ENCODE measurements at places on chromosomes 11 and 22. TPM values are rescaled to one million over a fixed set of nuclear protein-coding genes. Genes with fewer than 3 reads are reported as not detected.

DNA sequence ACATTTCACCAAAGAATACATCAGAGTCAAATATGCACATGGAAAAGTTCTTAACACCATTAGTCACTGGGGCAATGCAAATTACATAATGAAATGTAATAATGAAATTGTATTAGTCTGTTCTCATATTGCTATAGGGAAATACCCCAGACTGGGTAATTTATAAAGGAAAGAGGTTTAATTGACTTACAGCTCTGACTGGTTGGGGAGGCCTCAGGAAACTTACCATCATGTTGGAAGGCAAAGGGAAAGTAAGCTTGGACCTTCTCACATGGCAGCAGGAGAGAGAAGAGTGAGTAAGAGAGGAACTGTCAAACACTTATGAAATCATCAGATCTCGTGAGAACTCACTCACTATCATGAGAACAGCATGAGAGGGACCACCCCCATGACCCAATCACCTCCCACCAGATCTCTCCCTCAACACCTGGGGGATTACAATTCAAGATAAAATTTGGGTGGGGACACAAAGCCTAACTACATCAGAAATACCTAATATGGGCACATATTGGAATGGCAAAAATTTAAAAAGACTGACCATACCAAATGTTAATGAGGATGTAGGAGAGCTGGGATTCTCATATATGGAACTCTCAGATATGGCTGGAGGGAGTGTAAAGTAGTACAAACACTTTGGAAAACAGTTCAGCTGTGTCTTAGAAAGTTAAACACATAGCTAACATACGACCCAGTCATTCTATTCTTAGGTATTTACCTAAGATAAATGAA is 65.1 kb upstream of the CD44 start:
- DNase-seq: no peak

Gene P2RX6
- total RNA-seq: not detected

Gene MUC6
- total RNA-seq: not detected

Gene SCT
- not detected for total RNA-seq

DNA sequence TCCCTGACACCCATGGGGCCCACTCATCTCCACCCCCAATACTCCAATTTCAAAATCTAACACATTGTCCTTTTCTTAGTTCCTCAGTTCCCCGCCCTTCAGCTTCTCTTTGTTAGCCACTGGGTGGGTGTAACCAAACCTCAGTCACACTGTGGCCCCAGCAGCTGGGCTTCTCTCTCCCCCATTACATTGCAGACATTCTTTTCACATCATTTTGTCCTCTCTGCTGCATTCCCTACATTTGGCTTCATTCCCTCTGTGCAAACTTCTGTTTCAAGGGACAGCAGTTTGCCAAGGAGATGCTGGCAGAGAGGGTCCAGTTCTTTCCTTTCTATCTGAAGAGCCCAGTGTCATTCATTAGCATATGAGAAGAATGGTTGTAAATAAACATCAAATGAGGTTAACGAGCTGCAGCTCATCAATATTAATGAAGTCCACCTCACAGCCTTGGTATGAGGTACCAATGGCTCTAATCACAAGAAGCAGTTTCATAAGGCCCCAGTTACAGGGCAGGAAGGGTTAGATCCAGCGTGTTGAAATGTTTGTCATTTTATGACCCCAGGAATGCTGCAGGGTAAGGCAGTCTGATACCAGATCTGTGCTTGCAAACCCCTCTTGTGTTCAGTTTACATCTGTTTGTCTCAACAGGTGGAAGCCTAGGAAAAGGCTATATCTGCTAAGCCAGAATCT is 72.3 kb downstream of the ARFGAP2 start:
- no peak for DNase-seq

Gene OR52K2
- total RNA-seq: not detected

Gene SLC22A9
- total RNA-seq: not detected

DNA sequence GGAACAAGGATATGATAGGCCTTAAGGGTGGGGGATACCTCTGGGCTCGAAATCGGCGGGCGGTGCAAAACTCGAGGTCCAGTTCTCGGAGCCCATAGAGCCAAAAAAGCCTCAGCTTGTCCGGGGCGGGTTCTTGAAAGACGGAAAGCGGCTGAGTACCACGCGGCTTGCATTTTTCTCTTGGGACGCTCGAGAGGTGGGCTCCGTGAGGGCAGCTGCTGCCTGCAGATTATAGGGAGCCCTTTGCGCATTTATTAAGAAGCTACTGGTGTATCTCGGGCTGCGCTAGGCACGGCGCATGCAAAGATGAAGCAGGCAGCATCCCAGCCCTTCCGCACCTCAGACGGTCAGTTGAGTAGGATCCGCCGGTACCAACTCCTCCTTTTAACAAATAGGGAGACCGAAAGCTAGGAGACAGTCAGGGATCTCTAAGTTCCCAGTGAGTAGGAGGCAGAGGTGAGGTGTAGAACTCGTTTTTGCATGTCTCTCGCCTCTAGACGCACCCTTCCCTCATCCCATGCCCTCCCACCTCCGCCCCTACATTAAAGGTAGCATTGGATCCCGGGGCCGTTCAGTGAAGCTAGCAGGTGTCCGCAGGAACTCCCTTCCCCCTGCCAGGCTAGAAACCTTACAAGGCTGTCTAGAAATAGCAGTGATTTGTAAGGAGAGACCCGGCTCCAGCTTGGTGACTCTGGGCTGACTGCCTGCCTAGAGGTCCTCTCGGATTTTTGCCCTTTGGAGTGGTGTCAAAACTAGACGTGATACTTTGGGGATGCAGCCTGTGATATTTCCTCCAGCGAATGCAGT is 768 bp downstream of the LDHA start:
- no peak for DNase-seq

DNA sequence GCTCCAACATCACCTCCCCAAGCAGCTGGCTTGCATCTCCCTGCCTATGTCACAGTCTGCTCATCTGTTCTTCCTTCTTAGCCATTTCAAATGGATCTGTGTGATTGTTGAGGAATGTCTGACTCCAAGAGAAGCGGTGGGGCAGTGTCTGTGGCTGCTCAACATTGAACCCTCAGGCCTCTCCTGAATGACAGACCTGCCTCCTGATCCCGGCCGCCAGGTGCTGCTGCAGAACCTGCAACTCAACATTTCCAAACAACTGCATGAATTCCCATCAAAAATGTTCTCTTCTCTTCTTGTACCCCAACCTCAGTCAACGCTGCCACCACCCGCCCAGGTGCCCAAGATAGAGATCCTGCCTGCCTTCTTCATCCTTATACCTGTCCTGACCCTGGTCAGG is 132.5 kb downstream of the FBXO7 start:
- DNase-seq: no peak

DNA sequence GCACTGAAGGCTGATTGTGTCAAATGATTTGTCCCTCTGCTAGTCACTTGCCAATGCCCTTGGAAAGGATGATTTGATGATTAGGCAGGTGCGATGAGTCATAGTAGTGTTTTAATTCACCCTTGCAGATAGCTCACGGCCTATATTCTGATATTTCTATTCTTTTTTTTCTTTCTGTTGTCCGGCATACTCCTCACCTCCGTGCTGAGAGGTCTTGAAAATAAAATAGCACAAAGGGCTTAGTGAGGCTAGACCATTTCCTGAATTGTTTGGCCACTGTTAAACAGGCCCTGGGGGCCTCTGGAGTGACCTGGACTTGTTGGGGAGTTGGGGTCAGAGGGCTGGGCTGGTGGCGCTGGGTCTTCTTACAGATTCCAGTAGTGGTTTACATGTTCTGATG is 99.8 kb downstream of the ZBTB16 start:
- DNase-seq: no peak

Gene SAC3D1
- 11.8 TPM for total RNA-seq

GRCh38 chr22:23181721-23182308 is 1.5 kb downstream of the BCR start:
- DNase-seq: no peak

DNA sequence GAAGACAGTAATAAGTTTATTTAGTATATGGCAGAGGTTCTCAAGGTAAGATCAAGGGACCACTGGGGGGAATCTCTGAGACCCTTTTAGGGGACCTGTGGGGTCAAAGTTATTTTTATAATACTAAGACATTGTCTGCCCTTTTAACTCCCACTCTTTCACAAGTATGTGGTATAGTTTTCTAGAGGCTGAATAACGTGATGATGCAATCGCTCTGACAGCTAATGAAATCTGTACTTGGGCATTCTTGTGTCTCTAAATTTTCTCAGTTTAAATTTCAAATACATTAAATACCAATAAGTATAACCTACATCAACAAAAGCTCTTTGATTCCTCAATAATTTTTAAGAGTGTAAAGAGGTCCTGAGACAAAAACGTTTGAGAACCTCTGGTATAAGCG is 147.9 kb downstream of the ATG16L2 start:
- DNase-seq: no peak

GRCh38 chr11:122633219-122633829 is 22.2 kb upstream of the UBASH3B start:
- no peak for DNase-seq

Gene KCNK7
- 1.1 TPM for total RNA-seq

GRCh38 chr11:61696602-61697001 is 16.4 kb downstream of the DAGLA start:
- peak; percentile 55 for DNase-seq

GRCh38 chr11:36010010-36010740 is 66.3 kb downstream of the LDLRAD3 start:
- DNase-seq: no peak

Gene ASCL3
- not detected for total RNA-seq

DNA sequence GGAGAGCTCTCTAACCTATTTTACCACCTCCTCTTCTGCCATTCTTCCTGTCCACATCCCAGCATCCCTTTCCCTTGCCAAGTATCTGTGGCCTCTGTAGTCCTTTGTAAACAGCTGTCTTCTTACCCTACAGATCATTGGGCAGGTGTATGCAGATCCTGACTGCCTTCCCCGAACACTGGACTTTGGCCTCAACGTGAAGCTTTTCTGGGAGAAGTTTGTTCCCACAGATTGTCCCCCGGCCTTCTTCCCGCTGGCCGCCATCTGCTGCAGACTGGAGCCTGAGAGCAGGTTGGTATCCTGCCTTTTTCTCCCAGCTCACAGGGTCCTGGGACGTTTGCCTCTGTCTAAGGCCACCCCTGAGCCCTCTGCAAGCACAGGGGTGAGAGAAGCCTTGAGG is 17.3 kb downstream of the PIK3IP1 start:
- no peak for DNase-seq

DNA sequence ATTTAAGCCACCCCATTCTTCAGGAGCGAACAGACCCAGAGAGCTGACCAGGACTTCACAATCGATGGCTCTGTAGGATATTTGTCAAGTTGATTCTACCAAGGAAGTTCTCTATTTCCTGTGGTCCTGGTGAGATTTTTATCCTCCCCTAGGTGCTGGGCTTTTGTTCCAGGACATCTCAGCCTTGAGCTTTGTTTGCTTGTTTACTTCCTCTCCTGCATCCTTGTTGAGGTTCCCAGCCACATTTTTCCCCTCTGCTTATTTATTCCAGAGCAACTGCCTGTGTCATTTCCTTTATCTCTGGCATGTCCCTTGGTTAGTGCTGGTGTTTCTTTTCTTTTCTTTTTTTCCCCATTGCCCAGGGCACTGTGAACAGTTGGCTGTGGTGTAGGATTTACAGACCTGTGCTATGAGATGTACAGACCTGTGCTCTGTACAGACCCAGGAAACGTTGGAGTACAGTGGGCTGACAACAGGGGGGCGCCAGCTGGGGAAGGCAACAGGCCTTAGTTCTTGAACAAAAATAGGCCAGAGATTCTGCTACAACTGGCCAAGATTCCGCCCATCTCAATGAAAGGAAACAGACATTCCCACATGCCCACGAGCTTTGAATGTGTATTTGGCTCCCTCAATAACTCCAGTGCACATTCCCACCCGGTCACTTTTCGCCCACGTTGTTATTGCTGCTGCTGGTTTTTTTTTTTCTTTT is 235.9 kb upstream of the DDI1 start:
- no peak for DNase-seq
